ENCODE measurements at places on chromosomes 13 and 19.

- DNase-seq = no peak
Observed at GRCh38 chr19:32173836-32174235, 171.6 kb upstream of the ZNF507 start.

DNA sequence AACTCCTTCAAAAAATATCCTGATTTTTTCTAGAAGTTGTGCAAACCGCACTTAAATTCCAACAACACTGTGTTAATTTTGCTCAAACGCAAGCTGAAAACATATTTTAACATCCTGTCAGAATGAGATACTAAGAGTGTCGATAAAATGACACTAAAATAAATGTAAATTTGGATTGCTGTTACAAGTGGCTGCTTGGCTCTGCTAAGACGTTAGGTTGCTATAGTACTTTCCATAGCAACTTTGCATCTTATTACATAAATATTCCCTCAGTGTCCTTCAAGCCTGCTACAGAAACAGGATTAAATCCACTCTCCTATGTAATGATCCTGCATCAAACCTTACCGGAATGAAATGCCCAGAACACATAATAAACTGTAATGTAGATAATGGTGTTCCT is 292.1 kb downstream of the DNAJC15 start:
- no peak for DNase-seq

GRCh38 chr13:47215736-47216135 is 318.9 kb upstream of the HTR2A start:
- DNase-seq = no peak

DNA sequence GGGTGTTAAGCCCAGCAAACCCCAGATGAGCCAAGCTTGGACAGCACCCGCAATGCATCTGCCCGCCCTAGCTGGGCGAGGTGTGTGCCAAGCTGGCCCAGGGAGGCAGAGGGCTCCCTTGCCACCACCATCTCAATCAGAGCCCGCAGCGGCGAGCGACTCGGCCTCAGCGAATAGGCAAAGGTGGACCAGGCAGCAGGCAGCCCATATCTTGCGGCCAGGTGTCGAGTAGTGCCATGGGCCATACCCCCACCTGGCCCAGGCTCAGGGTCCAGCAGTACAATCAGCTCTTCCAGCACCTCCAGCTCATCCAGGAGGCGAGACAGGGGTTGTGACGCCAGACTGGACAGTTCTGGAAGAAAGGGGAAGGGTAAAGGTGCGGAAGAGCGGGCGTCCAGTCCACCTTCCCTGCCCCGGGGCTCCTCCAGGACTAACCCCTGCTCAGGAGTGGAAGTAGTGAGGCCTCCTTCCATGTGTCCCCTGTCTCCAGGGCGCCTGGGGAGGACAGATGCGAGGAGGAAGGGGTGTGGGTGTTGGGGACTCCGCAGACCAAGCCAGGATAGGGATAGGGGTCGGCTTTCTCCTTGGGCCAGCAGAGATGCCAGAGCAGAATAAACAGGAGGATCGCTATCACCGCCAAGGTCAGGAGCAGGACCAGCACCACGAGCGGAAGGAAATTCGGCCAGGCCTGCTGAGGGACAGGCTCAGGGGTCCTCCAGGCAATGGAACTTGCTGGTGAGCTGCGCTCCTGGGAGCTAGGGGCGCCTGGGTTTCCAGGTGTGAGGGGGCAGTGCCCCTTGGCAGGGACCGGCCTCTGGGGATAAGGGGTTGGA is 2.8 kb downstream of the IGFLR1 start:
- no peak for DNase-seq
